RCC 7860 (cell line): ENCODE measurements at places on chromosomes 6 and 20.

GRCh38 chr6:126907996-126908395 lies 210.5 kb upstream of the RSPO3 start:
- DNase-seq, result no peak

- DNase-seq, result no peak
Observed at GRCh38 chr20:57503035-57503658, 21.8 kb downstream of the CTCFL start.

GRCh38 chr20:59122566-59122919 lies 41.1 kb upstream of the ZNF831 start:
- no peak for DNase-seq

GRCh38 chr6:94099072-94099471 lies 679.7 kb upstream of the EPHA7 start:
- no peak for DNase-seq

DNA sequence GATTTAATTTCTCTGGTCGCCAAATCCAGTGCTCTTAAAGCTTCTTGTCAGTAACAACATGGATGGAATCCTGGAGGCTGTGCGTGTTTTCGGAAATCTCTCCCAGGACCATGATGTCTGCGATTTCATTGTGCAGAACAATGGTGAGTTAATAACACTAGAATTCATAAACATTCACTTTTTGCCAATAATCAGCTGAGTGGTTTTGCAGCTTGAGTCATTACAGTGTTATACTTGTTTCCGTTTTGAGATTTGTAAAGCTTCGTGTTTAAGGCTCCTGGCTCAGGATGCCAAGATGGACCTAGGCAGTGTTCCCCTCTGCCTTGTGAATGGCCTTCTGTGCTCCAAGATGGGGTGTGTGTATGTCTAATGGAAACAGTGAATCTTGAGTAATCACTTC lies 113.8 kb downstream of the ARMC2 start:
- no peak for DNase-seq

DNA sequence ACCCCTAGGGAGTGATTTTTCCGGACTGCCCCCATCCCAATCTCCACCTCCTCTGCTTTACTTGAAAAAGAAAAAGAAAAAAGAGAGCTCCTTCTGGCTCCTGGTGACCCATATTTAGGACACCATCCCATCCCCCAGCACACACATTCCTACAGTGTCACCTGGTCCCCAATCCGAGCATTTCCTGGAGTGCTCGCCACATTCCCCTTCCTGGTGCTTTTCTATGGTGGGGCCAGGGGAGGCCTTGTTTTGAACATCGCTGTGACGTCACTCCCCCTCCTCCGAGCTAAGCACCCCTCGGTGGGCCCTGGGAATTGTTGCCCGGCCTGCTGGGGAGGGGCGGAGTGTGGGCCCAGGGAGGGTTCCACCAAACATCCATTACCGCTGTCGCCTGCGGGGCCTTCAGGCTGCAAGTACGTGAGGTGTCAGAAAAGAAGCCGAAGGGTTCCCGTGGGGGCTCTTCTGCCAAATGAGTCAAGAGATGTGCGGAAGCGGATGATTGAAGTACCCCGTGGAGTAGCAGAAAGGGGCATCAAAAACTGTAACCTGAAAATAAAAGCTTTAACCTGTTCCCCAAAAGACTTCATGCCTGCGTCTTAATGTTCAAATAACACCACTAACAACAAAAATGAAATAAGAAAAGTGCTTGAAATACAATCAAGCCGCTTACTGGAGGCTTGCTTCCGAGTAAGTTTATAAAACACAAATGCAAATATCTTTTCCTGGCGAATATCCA lies 2.8 kb upstream of the FOXC1 start:
- no peak for DNase-seq

DNA sequence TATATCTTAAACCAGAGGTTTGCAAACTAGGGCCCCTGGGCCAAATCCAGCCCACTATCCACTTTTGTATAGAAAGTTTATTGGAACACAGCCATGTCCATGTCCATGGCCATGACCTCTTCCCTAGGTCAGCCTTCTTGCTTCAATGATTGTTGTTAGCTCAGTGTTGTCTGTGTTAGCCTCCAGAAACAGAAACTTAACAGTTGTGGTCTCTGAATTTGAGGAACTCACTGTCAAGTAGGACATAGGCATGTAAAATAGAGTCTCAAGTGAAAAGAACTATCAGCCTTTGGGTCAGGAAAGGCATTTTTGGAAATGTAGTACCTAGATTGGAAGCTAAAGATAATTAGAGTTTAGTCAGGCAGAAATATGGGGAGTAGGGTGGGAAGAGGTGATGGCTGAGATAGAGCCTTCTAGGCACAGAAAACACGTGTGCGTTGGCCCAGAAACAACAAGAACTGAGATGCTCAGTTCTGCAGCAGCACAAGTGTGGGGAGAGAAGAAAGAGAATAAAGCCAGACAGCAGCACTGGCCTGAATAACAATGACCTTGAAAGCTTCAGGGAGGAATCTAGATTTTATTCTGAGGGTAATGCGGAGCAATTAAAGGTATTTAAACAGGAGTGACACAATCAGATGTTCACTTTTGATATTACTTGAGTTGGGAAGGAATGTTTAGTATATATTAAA lies 87.0 kb upstream of the OLIG3 start:
- DNase-seq, result no peak

DNA sequence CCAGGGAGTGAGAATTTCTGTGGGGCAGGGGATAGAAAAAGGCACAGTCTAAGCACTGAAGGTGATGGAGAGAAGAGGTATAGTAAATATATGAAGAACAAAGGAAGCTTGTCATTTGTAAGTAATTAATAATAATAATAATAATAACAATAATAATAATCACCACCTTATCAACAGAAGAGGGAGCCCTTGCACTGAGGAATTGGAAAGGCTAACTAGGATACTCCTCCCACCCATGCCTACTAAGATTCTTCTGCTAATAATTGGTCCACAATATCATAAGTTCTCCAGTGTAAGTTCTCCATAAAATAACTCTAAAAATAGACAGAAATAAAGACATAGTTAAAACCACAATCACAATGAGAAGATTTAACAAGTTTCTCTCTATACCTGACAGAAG lies 912 bp upstream of the OR12D3 start:
- DNase-seq, result no peak

- no peak for DNase-seq
Observed at GRCh38 chr6:64838726-64839125, 868.3 kb downstream of the EYS start.

DNA sequence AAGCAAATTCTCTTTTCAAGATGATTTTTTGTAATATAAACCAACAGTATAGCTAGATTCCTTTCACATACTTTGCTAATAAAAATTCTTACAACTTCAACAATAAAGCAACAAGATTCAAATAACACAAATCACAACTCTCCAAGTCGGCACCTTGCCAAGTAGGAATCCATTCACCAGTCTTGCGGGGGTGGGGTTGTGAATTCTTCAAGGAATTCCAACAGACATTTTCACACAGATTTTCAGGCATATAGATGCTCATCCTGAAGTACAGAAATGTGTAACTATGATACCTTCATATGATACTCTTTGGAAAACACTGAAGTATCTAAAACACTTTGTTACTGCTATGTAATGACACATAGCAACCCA lies 36.5 kb downstream of the SCML4 start:
- DNase-seq, result no peak

DNA sequence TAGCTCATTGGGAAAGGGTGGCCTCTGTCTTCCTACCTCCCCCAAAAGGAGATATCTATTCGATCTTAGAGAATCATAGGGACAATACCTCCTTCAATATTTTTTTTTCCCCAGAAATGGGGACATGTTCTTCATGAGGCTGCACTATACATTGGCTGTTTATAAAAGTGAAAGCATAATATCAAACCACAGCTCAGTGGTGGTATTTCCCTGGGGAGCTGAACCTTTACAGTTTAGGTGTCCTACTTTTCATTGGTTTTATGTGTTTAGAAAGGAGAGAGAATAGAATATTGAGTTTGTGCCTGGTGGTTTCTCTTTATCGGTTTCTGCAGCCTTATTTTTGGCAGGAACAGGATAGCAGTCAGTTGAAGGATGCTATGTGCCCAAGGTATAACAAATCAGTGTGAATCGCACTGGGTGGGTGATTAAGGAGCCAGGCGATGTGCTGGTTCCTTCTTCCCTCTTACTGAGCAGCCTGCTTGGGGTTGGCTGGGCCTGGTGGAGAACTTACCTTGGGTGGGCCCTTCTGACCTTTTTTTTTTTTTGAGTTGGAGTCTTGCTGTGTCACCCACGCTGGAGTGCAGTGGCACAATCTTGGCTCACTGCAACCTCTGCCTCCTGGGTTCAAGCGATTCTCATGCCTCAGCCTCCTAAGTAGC lies 25.2 kb downstream of the UST start:
- no peak for DNase-seq

DNA sequence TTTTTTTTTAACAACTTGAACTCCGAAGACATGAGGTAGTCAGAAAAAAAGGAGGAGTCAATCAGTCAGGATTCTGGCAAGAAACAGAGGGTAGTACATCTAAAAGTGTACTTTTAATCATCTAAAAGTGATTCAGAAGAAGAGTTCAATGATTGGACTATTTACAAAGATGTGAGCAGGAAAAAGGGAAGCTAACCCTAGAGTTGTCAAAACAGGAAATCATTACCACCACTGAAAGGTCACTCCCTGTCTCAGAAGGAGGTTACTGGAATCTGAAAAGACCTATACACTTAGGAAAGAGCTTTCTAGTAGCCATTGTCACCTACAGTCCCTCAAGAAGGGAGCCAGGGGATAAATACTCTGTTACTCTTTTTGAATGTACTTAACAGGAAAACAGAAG lies 16.7 kb upstream of the LMBRD1 start:
- no peak for DNase-seq

- no peak for DNase-seq
Observed at GRCh38 chr20:21518292-21518991, 4.6 kb upstream of the NKX2-2 start.

DNA sequence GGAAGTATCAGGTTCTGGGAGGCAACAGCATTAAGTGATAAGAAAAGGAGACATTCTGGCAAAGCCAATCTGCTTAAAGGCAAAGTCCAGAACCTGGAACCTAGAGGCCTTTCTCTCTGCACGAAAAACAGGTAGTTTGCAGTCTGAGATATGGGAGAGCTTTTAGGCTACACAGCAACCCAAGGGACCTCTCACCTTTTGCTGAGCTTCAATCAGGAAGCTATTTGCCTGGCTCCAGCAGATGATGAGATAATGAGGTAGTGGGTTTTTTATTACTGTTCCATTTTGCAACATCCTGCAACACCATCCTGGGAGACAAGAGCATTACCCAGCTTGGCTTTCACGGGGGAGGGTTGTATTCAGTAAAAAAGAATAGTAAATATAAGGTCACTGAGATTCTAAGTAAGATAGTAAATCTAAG lies 143.1 kb downstream of the ADGRG6 start:
- DNase-seq, result no peak

DNA sequence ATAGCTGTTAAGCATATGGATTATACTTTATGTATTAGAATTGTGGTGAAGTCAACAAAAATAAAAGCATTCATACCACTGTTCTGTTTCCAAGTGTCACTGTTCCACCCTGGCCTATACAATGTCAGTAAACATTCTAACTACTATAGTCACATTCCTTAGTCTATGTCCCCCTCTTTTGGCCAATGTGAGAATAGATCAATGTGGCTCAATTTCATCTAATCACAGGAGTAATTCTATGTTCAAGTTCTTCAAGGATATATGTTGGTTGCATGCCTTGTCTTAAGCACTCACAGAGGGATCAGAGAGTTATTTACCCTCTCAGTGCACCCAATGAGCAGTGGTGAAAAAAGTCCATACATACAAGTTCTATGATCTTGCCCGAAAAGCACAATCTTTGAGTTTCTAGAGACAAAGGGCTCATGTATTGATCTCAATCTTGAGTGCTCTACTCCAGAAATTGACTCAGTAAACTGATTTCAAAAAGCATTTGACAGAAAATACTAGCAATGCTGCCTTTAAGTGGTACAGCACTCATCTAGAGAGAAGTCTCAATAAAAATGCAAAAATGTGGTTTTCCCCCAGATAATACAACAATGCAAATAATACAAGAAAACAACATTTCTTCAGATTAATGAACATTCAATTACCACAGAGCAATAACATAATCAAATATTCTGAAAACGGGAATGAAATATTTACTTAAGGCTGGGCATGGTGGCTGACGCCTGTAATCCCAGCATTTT lies 16.5 kb downstream of the SMLR1 start:
- no peak for DNase-seq

GRCh38 chr6:35691027-35691824 lies 2.5 kb upstream of the FKBP5 start:
- no peak for DNase-seq

DNA sequence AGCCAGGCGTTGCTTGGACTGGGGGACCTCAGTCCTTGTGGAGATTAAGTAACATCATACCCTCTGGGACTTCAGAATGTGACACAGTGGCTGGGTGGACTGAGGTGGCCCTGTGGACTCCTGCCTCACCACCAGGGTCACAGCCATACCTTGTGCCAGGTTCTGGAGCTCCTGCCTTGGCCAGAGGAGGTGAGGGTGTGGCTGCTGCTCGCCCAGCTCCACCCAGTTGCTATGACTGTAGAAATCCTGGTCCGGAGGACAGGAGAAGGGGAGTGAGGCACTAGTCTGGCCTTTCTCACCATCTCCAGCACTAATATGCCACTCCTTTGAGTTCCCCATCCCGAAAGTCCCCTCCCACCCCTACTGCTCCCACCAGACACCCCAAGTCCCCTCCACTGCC lies 1.9 kb downstream of the VWA7 start:
- DNase-seq, result no peak

DNA sequence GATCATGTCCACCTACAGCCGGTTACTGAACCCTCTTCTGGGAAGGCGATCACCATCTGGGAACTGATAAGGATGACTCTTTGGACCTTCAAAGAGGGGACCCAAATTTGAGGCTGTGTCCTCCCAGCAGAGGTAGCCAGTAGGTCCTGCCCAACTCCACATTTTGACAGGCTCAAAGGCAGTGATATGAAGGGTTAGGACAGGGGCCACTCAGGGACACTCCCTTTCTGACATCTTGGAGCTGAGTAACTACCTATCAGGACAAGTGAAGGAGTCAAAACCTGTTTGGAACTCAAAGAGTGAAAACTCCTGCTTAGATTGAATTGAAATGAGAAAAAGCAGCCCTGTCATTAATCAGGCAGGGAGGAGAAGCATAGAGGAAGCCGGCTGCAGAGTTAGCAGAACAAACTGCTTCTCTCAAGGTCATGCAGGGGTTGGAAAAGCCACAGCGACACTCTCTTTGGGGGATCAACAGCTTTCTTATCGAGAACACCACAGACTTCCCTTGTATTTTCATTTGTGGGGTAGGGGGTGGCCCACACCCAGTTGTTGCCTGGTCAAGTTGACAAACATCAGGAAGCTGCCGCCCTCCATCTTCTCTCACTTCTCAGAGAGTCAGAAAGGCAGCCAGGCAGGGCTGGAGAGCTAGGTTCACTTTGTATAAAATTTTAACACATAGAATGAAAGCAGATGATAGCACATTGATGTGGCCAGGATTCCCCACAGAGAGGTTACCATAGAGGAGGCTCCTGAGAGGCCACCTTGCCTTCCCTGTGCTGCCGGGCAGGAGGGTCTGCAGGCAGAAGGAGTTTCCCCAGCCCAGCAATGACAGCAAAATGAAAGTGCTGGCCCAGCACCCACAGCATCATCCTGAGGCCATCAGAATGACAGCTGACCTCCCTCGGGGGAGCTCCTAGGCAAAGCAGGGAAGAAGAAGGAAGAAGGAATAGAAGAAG lies 47.6 kb downstream of the AGPAT4 start:
- no peak for DNase-seq

- no peak for DNase-seq
Observed at GRCh38 chr6:149473080-149474052, 11.4 kb downstream of the ZC3H12D start.
